ENCODE measurements at places on chromosomes 12 and 14. TPM values are rescaled to one million over a fixed set of nuclear protein-coding genes. Genes with fewer than 3 reads are reported as not detected.

ACRBP gene
- total RNA-seq, result 3.0 TPM

LRIG3 gene
- 65.6 TPM for total RNA-seq

BCL2L14 gene
- 74.4 TPM for total RNA-seq

PRPH gene
- 8.6 TPM for total RNA-seq

ADAM21 gene
- not detected for total RNA-seq

ZDHHC17 gene
- 25.7 TPM for total RNA-seq

PRKD1 gene
- 0.93 TPM for total RNA-seq

LEMD3 gene
- 30.6 TPM for total RNA-seq

MSI1 gene
- total RNA-seq, result 3.8 TPM

LUM gene
- total RNA-seq, result 83.2 TPM

TAPBPL gene
- total RNA-seq, result 107 TPM

SERPINA5 gene
- 0.53 TPM for total RNA-seq

UTP20 gene
- total RNA-seq, result 10.2 TPM

SYNDIG1L gene
- total RNA-seq, result 0.14 TPM

INSM2 gene
- not detected for total RNA-seq

NKX2-8 gene
- not detected for total RNA-seq

PELI2 gene
- total RNA-seq, result 14.3 TPM

FSCB gene
- total RNA-seq, result not detected

ATXN2 gene
- total RNA-seq, result 55.4 TPM

RD3L gene
- total RNA-seq, result not detected

MYO1H gene
- 0.41 TPM for total RNA-seq

TAS2R9 gene
- total RNA-seq, result not detected

FAM181A gene
- not detected for total RNA-seq

DBX2 gene
- total RNA-seq, result not detected

VWF gene
- 82.5 TPM for total RNA-seq

CINP gene
- total RNA-seq, result 23.3 TPM
